ENCODE measurements at places on chromosomes 1 and 21. TPM values are rescaled to one million over a fixed set of nuclear protein-coding genes. Genes with fewer than 3 reads are reported as not detected.

DNA sequence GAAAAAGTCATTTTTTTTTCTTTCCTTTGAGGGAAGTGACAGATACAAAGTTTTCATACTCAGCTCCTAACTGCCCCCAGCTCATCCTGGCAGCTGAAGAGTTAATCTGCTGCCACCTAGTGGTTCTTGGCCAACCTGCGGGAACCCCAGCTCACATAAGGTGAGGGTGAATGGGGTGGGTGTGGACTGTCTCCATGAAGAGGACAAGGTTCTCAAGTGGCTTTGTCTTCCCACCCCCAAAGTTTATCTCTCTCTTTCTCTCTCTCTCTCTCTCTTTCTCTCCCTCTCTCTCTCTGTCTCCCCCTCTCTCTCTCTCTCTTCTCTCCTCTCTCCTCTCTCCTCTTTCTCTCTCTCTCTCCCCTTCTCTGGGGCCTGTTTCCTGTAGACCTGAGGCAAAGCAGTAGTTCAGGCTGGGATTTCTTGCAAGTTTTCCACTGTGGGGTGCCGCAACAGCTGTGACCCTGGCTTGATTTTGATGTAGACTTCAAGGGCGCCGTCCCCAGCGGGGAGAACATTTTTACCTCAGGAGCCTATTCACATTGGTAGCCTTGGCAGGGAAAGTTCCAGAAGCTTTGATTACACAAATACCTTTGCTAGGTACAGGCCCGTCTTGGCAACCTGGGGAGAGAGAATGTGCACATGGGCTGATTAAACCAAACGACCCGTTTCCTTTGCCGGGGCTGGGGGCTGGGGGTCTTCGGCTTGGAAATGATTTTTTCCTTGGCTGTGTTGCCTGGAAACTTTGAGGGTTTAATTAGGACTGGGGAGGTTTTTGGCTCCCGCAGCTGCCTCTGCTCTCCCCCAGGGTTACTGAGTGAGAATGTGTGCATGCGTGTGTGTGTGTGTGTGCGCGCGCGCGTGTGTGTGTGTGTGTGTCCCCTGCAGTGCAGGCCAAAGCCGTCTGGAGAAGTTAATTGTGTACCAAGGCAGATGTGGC, 135.9 kb downstream of the TM2D1 start:
- peak; percentile 63 for DNase-seq

DNA sequence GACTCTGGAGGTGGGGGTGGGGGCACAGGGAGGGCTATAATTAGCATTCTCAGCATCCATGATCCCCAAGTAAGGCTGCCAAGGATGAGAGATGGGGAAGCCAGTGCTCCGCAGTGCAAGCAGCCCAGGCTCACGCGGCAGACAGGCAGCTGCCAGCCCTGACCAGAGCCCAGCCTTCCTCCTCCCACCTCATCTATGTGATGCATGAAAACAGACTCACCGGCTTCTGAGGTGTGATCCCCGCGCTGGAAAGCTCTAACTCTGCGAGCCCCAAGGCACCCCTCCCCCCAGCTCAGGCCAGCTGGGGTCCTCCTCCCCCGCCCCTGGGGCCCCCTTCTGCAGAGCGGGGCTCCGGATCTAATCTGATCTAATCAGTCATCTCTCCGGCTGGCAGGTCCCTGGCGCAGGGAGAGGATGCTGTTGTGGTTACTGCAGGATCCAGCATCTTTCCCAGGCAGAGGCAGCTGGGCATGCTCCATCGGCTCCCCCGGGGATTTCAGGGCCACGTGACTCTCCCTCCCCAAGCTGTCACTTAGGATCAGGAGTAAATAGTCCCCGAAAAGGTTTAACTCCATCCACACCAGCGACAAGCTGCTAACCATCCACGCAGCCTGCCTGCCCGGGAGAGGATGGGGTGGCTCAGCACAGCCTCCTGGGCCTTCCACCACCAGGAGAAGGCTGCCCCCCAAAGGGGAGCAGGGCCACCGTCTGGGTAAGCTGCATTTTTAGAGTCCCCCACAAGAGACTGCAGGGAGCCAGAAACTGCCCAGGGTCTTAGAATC, at the start of gene PLEKHA6:
Gene PLEKHA6, minus strand, starts transcription at position 456 of the 782 bp plus-strand sequence. CDS start 86,202 bp downstream, outside the sequence.
- no peak for DNase-seq

DNA sequence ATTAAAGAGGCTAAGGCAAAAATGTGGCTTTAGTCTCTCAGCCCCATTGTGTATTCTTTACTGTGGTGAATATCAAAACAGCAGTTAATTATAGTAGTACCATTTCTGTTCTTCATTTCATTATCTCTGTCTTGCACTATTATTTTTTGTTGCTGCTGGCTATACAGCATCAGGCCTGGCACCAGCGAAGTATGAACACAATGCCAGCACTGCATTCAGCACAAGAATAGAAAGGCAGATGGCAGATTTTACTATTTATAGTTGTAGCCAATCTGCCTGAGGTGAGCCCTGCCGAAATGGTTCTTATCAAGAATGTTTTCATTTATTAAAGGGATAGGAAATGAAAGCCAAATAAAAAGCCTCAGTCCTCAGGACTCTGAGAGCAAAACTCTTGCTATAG, 72.1 kb downstream of the GPR52 start:
- no peak for DNase-seq

- no peak for DNase-seq
These were observed 18.9 kb downstream of the ACP6 start for GRCh38 chr1:147651466-147651865.

GRCh38 chr1:84988588-84988987, 8.3 kb downstream of the MCOLN2 start:
- no peak for DNase-seq

DNA sequence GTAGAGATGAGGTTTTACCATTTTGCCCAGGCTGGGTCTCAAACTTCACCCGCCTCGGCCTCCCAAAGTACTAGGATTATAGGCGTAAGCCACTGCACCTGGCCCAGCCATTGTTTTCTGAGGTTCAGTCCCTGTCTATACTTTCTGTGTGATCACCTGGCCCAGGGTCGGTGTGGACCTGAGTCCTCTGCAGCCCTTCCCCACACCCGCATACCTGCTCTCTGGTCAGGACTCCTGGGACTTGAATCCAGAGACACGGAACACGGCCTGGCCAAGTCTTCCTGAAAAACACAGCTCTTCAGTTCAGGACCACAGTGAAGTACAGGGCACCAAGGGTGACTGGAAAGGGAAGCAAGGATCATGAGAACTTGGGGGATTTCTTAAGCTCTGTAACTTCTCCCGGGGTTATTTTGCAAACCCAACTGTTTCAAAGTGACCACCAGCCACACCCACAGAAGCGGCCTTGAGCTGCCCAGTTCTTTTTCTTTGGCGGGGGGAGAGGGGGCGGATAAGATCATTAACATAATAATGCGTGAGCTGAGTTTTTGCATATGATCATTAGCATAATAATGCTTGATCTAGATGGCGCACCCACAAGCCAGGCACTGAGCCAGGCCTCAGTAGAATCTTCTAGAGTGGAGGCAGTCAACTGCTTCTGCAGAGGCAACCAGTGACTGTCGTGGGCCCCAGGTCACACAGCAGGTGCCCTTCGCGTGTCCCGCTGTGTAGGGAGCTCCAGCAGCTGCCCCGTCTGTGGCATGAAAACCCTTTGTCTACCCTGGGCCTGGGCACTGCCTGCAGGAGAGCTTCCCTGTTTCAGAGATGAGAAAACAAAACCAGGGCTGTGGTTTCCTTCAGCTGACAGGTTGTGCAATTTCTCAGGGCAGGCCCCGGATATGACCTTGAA, 1.7 kb upstream of the NADK start:
- peak; percentile 46 for DNase-seq

The GPR37L1 gene
- not detected for total RNA-seq

The SSR2 gene
- 195 TPM for total RNA-seq

The DDR2 gene
- total RNA-seq, result 154 TPM

The RAB25 gene
- total RNA-seq, result 24.0 TPM

The OR10J1 gene
- not detected for total RNA-seq

The S100A7A gene
- total RNA-seq, result not detected

Measured in mammary epithelial cell (primary cell).